Hippocampal formation (tissue), 2 donors: ENCODE measurements at places on chromosomes 2 and 18.

DNA sequence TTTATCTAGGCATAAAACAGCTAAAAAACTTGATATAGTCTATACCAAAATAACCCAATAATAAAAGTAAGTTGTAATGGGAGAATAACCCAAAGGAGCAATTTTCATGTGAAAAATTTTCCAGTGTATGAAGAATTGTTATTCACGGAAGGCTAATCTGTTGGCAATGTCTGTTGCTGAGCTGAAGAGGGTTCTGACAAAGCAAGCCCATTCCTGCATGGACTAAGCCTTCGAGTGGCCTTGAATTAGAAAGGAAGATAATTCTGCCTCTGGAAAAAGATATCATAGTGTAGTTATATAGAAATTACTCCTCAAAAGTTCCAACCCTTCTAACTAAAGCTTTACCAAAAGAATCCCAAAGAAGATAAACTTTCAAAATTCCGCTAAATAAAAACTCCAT is 101.5 kb downstream of the MAP2 start:
- DNase-seq = no peak

GRCh38 chr18:5542515-5543035 is 1.2 kb downstream of the EPB41L3 start:
- DNase-seq = no peak

- DNase-seq = no peak
Observed at GRCh38 chr2:43044093-43044681, 182.2 kb downstream of the ZFP36L2 start.

GRCh38 chr2:128562471-128563347 is 244.0 kb upstream of the HS6ST1 start:
- no peak for DNase-seq

- DNase-seq = no peak
Observed at GRCh38 chr2:157783245-157783644, 92.9 kb downstream of the ACVR1 start.

DNA sequence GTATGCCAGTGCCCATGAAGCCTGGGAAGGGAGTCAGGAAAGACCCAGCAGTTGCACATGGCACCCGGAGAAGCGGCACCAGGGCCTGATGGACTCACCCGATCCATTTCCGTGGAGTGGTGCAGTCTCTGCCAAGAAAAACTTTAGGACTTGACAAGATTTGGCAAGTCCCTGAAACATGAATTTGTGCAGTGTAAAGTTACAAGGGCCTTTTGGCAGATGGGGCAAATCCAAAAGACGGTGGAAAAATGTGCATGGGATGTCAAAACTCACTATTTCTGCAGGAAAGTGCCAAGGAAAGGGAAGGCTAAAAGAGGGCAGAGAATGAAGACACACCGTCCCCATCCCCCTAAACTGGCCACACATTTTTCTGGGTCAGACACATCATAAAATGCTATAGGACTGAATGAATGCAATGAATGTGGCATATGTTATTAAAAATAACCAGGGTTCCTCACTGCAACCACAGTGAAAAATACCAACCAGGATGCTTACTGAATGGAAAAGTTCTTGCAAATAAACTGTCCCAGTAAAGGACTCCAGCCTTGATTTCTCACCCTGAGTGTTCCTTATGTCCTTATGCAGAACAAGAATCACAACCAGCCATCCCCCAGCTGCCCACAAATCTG is 173.5 kb upstream of the SIX2 start:
- DNase-seq = no peak

- no peak for DNase-seq
Observed at GRCh38 chr2:238021327-238021726, 39.5 kb upstream of the SCLY start.

- DNase-seq = no peak
Observed at GRCh38 chr2:238294393-238295143, 6.2 kb upstream of the PER2 start.

DNA sequence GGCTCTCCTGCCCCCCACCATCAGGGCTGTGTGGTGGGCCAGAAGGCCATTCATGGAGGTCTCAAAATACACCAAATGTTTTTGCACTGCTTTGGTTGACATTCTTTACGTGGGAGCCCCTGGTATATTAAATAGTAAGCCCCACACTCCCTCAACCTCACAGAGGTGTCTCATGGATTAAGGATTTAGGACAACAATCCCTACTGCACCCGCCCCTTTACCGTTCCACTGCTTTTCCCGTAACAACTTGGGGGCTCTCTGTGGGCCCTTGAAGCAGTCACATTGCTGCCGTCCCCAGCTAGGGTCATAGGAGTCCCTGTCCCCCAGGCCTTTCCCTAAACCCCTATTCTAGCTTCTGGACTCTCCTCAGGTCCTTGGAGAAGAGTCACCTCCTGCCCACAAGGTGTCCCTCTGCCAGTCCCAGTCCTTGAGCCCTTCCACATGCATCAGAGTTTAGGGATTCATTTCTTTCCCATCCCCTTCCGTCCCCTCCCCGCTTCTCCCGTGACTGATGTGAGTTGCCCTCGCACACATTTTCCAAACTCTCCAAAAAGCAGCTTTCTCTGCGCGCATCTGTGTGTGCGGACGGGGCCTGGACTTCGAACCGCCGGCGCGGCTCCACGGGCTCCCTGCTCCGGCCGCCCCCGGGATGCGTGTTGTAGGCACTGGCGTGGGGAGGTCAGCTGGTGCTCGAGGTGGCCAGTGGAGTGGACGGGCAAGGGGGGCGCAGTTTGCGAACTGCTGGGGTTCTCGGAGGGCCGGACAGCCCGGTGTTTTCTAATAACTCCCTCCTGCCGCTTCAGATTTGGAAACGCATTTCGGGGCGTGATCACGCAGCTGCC is 84.8 kb downstream of the LYPD1 start:
- DNase-seq = no peak

DNA sequence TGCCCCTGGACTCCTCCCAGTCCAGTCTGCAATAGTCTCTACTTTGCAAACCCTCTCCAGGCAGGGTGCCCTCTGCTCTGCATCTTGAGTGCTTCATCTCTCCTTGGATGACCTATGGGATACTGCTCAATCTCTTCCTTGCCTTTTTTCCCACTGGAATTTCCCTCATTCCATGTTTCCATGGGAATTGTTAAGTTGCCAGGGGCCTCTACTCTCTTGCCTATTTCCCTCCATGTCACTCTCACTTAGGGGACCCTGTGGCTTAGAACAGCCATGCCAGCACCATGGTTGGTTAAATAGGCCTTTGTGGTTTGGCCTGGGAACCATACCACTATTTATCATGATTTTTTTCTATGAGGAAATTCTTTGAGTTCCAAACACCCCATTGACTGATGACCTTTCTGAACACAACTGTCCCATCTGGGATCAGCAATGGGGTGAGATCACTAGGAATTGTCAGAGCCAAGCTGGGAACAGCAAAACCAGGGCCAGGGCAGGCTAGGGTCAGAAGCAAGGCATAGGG is 91.4 kb upstream of the RBMS1 start:
- DNase-seq = no peak

DNA sequence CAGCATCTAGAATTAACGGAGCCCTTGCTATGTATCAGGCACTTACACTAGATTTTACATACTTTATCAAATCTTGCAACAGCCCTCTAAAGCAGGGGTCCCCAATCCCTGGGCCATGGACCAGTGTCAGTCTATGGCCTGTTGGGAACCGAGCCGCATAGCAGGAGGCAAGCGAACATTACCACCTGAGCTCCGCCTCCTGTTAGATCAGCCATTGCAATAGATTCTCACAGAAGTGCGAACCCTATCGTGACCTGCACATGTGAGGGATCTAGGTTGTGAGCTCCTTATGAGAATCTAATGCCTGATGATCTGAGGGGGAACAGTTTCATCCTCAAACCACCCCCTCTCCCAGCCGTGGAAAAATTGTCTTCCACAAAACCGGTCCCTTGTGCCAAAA is 13.4 kb downstream of the DNAJB2 start:
- no peak for DNase-seq

- DNase-seq = no peak
Observed at GRCh38 chr18:39840406-39840805, 2114.6 kb upstream of the PIK3C3 start.
